HCEC 1CT (cell line): ENCODE measurements at places on chromosomes 12 and 14.

GRCh38 chr14:34374998-34375740 lies 86.9 kb downstream of the SPTSSA start:
- no peak for DNase-seq

DNA sequence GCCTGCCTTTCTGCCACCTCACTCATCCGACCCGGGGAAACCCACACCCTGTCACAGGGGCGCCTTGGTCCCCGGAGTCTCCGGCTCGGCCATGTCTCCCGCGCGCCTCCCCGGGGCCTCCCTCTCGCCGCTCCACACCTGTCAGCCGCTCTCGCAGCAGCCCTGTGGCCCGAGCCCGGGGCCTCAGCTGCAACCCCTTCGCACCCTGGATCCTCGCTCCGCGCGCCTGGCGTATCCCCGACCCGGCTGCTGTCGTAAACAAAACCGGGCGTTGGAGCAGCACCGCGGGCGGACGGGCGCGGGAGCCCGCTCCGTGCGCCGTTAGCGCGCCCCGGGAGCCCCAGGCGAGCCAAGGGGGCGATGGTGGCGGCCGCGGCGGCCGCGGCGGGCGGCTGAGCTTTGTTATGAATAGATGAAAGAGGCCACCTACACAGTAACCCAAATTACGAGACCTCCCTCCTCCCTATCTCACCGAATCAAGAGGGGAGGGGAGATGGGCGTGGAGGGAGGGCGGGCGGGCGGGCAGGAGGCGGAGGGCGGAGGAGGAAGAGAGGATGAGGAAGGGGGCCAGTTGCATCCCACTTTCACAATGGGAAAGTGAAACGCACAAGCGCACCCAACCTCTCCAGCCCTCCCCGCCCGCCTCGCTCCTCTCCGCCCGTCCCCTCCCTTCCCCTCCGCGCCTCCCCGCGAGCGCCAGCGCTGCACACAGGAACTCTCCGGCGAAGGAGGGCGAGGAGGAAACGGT lies at the start of gene PLXNC1:
Gene PLXNC1, plus strand, starts transcription at position 587 of the 748 bp plus-strand sequence. CDS start 395 bp downstream, outside the sequence.
- DNase-seq: peak; percentile 32

DNA sequence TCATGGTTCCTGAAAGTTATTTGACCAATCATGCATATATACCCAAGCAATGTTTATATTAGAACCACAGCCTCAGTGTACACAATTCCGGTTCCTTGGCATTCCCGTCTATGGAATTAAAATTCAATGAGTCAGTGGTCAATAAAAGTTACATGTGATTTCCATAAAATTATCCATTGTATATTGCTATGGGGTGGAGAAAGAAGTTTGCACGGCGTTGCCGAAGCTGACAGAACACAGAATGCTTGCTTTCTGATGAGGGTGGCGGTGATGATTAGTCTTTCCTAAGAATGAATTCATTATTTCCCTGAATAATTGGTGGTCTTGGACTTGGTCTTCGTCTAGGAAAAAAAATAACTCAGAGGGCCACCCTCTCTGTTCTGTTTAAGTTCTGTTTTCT lies 214.1 kb downstream of the ANO2 start:
- no peak for DNase-seq

GRCh38 chr14:104130974-104131651 lies 7.3 kb upstream of the KIF26A start:
- no peak for DNase-seq

- no peak for DNase-seq
Observed at GRCh38 chr12:114684870-114685273, 897 bp upstream of the TBX3 start.

- no peak for DNase-seq
Observed at GRCh38 chr14:30500222-30500621, 58.7 kb upstream of the G2E3 start.

- no peak for DNase-seq
Observed at GRCh38 chr14:61535032-61535431, 160.3 kb upstream of the HIF1A start.
